Activated CD8-positive, alpha-beta memory T cell treated with anti-CD3 and anti-CD28 coated beads for 36 hours (primary cell): ENCODE measurements at places on chromosomes 5 and 9. TPM values are rescaled to one million over a fixed set of nuclear protein-coding genes. Genes with fewer than 3 reads are reported as not detected.

HTR4 gene
- not detected for total RNA-seq

PCDHGB4 gene
- 0.06 TPM for total RNA-seq

ZNF367 gene
- 46.0 TPM for total RNA-seq

GABRA1 gene
- total RNA-seq: not detected

TMOD1 gene
- 1.2 TPM for total RNA-seq

PCDHB11 gene
- not detected for total RNA-seq

ZNF454 gene
- total RNA-seq: not detected

FAXDC2 gene
- total RNA-seq: not detected

LEAP2 gene
- total RNA-seq: 3.5 TPM

MYMK gene
- total RNA-seq: not detected

XPA gene
- total RNA-seq: 11.3 TPM

MAN2A1 gene
- 26.6 TPM for total RNA-seq

PRRX2 gene
- 0.99 TPM for total RNA-seq

WDR31 gene
- 1.9 TPM for total RNA-seq

ANKRD31 gene
- 0.65 TPM for total RNA-seq

PLCXD3 gene
- not detected for total RNA-seq

PCDHB14 gene
- not detected for total RNA-seq

ENTPD2 gene
- total RNA-seq: not detected

MSX2 gene
- total RNA-seq: not detected

SPINK5 gene
- not detected for total RNA-seq

FGF1 gene
- not detected for total RNA-seq
